ENCODE measurements at places on chromosomes 4 and X.

DNA sequence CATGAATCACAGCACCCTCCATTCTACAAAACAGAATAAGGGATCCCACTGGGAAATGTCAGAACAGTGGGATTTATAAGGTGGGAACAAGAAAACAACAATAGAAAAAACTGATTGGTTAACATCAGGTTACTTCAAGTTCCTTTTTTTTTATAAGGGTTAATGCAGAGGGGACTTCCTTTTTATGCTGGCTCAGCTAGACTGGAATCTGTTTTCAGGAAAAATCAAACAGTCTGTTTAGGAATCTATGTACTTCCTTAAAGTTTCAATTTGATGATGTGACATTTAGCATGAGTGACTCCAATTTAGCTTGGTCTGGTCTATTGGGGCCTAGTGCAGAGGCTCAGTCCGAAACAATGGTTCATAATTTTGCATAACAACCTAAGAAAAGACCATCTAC, 192.9 kb downstream of the ADGRA3 start:
- no peak for DNase-seq

DNA sequence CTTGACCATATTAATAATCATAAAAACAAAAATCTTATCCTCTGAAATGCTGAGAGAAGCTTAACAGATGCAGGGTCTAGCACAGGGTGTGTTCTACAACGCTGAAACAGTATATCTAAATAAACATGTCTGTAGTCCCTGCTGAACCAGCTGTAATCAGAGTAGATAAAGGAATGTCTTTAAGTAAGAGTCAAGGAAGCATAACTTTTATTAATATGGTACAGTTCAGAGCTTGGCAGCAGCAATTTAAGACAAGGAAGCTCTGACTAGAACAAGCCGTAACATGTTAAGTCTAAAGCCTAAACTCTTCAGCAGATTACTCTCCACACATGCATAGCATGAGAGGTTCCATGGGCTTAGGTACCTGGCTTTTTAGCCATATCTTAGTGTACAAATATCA, 36.1 kb downstream of the NFKB1 start:
- no peak for DNase-seq

GRCh38 chr4:101218346-101218745, 129.0 kb downstream of the PPP3CA start:
- DNase-seq: no peak

- DNase-seq: no peak
These were observed 760.2 kb downstream of the RAB28 start for GRCh38 chr4:12723849-12724447.

DNA sequence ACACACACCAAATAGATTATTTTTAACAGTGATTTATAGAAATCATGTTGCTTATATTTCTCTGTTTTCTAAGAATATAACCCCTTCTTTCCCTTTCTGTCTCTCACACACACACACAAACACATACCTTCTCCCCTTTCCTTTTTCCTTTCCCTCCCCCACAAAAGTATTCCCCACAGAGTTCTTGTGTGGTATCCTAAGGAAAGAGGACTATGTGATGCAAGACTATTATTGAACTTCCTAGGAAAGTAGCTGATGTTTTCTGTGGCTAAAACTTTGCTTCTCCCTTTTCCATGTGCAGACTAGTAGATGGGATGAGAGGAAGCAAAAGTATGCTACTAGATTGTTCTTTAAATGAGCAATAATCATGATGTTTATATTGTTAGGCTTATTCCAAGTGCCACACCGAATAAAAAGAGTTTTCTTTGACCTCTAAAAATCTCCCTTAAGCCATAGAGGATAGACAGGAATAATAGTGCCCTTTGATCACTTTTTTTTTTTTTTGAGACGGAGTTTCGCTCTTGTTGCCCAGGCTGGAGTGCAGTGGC, 38.7 kb downstream of the CPEB2 start:
- DNase-seq: no peak

DNA sequence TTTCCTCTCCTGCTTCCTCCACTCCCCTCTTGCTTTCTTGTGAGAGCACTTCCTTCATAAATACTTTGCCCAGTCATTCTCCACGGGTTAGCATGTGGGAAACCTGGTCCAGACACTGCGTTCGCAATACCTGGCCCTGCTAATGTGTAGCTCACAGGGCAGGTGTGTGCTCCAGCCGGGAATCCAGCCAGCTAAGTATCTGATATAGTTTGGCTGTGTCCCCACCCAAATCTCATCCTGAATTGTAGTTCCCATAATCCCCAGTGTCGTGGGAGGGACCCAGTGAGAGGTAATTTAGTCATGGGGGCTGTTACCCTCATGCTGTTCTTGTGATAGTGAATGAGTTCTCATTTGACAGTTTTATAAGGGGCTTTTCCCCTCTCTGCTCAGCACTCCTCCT, 32.2 kb upstream of the STX18 start:
- DNase-seq: no peak

DNA sequence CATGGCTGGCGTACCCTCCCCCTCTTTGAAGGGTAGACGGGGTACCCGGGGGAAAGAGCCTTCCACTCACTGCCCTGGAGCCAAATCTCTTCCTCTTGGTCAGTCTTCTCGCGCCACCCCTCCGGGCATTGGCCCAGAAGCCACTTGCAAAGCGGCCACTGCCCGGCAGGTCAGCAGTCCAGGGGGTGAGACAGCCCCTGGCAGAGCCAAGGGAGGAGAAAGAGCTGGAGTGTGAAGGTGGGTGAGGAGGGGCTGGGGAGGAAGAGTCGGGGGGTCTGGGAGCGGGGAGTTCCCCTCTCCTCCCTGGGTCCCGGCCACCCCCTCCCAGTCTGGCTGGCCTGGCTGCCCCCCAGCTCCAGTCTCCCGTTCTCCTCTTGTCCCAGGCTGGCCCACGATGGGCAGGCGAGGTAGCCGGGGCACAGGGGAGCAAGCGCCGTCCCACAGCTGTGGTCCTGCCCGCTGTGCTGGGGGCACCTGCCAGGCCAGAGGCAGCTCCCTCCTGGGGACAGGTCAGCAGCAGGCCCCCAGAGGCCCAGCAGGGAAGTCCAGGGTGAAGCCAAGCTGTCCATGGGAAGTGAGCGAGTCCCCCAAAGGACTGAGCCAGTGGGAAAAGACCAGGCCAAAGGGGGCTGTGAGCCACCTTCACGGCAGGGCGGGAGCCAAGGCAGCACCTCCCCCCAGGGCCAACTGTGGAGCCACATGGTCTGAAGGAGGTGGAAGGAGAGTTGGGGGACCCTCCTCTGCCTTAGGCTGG, 21.6 kb upstream of the DUSP9 start:
- no peak for DNase-seq
